GM12864 (cell line): ENCODE measurements at places on chromosomes 16 and 17.

GRCh38 chr17:31549525-31550388 lies 158.3 kb downstream of the RAB11FIP4 start:
- peak; percentile 82 for DNase-seq

DNA sequence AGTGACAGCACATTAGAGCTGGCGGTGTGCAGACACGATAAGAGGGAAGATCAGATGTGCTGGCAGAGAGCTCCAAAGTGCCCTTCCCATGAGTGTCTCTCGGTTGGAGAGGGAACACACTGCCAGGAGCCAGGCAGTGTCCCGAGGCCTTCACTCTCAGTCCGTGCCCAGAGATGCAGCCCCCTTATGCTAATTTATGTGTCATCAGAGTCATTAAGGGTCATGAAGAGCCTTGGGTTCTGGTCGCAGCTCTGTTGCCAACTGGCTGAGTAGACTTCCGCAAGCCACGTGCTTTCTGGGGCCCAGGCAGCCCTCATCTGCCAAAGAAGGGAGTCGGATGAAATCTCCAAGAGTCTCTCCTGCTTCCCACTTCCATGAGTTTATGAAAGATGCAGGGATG lies 232.5 kb downstream of the MSI2 start:
- no peak for DNase-seq

GRCh38 chr17:79431175-79431574 lies 179.7 kb downstream of the RBFOX3 start:
- no peak for DNase-seq

GRCh38 chr17:44601539-44601938 lies 44.3 kb downstream of the FZD2 start:
- DNase-seq = no peak

- no peak for DNase-seq
These were observed 30.1 kb upstream of the PMFBP1 start for GRCh38 chr16:72202014-72202413.

DNA sequence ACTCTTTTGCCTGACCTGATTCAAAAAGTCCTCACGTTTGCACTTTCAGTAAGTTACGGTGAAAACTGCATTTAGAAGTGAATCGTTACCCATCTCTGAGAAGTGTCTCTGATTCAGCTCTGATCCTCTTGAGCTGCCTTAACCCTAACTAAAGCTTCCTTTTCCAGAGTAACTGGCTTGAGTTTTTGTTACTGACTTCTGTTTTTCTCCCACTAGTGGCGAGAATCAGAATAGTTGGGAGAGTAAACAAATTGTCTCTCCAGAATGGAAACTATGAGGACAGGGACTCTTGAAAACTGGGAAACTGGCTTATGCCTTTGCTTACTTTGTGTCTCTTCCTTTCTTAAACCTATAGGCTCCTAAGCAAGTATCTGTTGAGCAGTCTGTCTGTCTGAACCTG lies 31.3 kb upstream of the KPNB1 start:
- no peak for DNase-seq

GRCh38 chr16:1290063-1290501 lies 19.4 kb upstream of the UBE2I start:
- no peak for DNase-seq

- no peak for DNase-seq
These were observed 258.2 kb downstream of the PARN start for GRCh38 chr16:14371778-14372431.

- no peak for DNase-seq
These were observed 1.4 kb upstream of the WDR45B start for GRCh38 chr17:82649501-82650261.

GRCh38 chr17:1724351-1724868 lies at the start of gene WDR81:
Gene WDR81 (plus strand): TSS chr17:1724704. CDS start chr17:1724960, 256 bp downstream.
- DNase-seq = peak; percentile 59

- no peak for DNase-seq
These were observed 64.4 kb downstream of the EFCAB5 start for GRCh38 chr17:30005709-30006320.

DNA sequence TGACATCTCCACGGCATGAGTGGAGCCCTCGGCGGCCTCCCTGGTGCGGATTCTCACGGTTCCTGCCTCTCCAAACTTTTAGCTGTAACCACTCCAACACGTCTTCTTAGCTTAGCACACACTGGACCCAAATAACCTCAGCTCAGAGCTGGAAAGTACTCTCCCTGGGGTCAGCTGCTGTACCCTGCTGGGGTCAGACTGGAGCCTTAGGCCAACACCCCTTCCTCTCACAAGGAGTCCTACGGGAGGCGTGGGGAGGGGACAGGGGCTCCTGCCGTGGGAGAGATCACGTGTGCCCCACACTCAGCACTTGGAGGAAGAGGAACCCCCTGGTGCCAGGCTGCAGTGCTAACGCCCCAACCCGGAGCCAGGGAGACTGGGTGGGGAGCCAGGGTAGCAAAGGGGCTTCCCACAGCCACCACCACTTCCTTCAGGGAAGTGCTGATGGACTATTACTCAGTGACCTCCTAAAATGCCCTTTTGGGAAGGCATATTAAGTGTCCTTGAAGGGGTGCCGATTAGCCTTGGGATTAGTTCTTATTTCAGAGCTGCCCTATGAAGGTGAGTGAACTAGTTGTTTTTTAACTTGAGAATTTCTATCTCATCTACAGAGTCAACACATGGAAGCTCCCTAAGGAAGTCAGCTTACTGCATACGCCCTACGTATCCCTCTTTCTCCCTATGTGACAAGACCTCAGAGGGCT lies 124.0 kb downstream of the HIC1 start:
- DNase-seq = no peak

DNA sequence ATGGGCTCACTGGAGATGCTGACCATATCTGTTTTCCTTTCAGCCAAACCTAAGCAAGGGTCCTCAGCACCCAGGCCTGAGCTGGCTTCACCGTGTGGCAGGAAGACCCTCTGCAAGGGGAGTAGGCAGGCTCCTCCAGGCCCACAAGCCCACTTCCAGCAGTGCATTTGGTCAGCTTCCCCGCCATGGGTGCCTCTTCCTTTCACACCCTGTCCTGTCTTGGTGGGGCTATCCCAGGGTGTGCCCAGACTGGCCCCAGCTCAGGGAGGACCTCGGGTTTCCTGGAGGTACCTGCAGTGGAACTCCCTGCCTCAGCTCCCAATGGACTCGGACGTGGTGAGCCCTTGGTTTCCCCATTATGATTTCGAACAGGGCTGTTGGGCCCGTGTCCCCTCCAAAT lies 12.7 kb upstream of the KRTAP17-1 start:
- DNase-seq = no peak

DNA sequence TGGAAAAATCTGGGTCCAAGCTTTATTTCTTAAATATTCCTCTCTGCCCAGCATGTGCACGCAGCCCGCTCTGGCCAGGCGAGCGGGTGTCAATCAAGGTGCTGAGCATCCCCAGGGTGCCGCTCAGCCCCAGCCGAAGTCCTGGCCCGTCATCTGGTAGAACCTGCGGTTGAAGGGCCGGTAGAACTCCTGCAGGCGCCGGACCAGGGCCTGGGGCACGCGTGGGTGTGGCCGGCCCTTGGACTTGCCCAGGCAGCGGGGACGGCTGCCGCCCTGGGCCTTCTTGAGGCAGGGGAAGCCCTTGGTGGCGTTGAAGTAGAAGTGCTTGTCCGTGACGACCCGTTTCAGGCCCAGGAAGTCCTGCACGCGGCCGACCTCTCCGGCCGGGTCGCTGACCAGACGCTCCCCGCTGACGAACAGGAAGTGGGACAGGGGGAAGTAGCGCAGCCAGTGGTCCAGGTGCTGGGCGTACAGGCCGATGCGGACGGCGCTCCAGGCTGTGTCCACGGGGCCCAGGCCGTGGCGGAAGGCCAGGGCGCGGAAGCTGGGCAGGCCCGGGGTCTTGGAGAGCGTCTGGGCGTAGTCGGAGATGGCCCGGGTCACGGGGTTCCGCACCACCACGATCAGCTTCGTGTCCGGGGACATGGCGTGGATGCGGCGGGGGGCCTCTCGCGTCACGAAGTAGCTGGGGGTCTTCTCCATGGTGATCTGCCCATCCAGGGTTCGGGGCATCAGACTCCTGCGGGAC lies 6.6 kb downstream of the HS3ST6 start:
- no peak for DNase-seq

DNA sequence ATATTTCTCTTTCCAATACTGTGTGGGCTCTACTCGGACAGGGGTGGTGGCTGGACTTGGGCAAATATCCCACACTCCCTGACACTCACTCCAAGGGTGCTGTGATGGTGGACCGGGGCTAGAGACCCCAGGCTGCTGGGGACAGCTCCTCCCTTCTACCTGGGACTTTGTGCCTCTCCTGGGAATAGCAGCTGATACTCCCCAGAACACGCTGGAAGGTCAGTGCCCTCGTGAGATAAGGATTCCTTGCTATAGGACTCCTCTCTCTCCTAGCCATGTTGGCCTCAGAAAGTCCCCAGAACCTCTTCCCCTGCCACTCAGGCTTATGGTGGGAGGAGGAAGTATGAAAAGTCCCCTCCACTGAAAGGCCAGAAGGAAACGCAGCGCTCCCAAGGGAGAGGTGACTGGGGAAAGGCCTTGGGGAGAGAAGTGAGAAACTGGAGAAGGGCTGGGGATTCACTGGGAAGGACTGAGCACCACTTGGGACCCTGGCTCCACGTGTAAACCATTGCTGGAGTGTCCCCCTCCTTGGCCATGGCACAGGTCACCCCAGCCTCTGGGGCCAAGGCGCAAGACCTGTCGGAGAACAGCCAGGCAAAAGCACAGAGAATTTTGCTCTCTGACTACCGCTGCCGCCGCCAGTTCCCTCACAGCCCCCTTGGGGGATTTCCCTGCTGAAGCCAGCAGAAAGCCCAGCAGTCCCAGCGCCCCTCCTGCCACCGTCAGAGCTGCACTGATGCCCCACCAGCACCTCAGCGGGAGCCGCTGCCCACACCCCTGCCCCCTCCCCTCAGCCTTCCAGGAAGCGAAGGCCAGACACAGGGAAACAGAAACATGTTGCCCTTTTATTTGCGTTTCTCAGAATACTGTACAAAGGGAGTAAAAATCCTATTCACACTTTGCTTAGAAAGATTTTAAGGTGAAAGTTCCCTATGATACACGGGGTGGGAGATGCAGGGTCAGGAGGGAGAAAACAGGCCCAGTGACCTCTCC lies 2.1 kb upstream of the GSDMB start:
- DNase-seq = no peak

GRCh38 chr17:74497471-74497870 lies 31.0 kb downstream of the CD300A start:
- no peak for DNase-seq

DNA sequence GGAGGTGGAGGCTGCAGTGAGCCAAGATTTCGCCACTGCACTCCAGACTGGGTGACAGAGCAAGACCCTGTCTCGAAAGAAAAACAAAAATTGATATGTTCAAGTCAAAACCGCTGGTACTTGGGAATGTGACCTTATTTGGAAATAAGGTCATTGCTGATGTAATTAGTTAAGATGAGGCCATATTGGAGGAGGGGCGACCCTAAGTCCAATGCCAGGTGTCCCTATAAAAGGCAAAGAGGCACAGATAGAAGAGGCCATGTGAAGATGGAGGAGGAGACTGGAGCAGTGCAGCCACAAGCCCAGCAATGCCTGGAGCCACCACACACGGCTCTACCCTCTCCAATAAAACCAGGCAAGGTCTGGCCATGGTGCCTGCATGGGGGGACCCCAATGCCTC lies 50.8 kb upstream of the JPH3 start:
- no peak for DNase-seq

- no peak for DNase-seq
These were observed 736 bp downstream of the SPATA20 start for GRCh38 chr17:50547736-50548083.

- DNase-seq = no peak
These were observed 17.3 kb downstream of the MRPS23 start for GRCh38 chr17:57832314-57833178.

DNA sequence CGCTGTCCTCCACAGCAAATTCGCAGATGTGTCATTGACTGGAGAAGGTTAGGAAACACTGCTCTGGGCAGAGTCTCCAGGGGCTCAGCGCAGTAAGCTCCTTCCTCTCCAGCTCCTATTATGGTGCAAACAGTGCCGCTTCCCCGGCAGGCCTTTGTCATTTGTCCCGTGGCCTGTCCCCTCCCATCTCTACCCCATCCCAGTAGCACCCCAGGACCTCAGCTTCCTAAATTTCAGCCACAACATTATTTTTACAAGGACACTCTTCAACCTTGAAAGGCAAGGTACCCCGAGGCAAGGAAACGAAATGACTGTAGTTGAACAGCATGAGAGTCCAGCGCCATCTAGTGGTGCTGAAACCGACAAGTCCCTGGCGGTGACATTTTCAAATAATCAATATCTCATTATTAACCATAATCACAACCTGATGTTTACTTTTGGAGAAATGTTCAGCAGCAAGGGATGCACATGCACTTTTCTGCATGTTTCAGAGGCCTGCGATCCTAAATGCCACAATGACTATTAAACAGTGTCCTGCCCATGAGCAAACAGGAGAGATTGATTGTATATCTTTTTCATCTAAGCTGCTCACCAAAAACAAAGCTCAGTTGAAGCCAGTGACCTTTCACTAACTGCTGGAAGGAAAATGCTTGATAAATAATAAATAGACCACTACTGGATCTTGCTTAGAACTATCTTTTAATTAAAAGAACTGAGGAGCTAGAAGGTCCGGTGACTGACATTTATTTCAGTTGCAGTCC lies 16.5 kb downstream of the MRPS23 start:
- DNase-seq = peak; percentile 49

- DNase-seq = no peak
These were observed 57.9 kb downstream of the HYDIN start for GRCh38 chr16:71172481-71173207.

- no peak for DNase-seq
These were observed 39.7 kb downstream of the SCPEP1 start for GRCh38 chr17:57017625-57018024.

GRCh38 chr16:75443298-75443697 lies 10.0 kb upstream of the CFDP1 start:
- no peak for DNase-seq

DNA sequence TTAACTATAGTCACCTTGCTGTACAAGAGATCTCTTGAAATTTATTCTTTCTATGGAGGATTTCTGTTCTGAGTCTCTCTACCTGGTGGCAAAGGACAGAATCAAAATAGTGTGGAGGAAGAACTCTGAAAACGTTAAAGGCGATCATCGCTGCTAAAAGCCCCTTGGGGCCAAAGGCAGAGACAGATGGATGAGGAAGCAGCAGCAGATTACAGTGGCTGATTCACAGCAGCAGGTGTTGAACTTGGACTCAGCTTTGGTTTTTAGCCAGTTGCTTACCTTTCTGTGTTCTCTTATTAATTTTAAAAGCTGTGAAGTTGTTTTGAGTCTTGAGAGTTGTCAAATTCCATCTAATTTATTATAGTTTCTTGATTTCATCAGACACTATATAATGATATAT lies 956.1 kb upstream of the GOT2 start:
- no peak for DNase-seq

DNA sequence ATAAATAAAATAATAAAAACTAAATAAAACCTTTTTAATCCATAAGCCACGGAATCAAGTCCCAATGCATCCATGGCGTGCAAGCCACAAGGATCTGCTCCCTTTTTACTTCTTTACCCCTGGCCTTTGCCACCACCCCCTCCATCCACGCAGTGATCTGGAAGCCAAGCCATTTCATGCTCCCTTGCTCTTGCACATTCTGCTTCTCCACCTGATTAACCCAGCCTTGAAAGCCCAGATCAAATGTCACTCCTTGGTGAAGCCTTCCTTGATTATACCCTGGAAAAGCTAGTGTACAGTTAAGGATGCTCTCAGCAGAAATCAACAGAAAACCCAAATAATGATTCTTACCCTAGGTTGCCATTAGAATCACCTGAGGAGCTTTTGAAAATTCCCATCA lies 9.9 kb downstream of the LRRC3C start:
- no peak for DNase-seq
